GM18507 (cell line): ENCODE measurements at places on chromosomes 4 and X.

DNA sequence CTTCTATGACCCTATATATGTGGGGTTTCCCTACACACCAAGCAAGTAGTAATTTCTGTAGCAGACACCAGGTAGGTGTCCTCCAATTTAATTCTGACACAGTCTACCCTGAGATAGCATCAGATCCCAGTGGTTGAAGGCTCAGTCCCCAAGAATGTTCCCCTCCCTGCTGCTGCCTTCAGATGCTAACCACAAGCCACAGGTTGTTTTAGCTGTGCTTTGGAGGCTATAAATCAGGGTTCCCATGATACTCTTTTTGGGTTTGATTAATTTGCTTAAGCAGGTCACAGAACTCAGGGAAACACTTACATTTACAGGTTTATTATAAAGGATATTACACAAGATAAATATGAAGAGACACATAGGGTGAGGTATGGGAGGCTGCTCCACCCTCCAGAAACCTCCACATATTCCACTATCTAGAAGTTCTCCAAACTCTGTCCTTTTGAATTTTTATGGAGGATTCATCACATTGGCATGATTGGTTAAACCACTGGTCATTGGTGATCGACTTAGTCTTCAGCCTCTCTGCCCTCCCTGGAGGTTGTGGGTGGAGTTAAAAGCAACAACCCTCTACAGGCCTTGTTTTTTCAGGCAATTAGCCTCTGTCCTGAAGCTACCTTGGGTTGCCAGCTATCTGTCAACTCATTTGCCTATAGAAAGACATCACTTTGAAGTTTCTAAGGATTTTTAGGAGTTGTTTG is 50.8 kb downstream of the GRIA2 start:
- no peak for DNase-seq

DNA sequence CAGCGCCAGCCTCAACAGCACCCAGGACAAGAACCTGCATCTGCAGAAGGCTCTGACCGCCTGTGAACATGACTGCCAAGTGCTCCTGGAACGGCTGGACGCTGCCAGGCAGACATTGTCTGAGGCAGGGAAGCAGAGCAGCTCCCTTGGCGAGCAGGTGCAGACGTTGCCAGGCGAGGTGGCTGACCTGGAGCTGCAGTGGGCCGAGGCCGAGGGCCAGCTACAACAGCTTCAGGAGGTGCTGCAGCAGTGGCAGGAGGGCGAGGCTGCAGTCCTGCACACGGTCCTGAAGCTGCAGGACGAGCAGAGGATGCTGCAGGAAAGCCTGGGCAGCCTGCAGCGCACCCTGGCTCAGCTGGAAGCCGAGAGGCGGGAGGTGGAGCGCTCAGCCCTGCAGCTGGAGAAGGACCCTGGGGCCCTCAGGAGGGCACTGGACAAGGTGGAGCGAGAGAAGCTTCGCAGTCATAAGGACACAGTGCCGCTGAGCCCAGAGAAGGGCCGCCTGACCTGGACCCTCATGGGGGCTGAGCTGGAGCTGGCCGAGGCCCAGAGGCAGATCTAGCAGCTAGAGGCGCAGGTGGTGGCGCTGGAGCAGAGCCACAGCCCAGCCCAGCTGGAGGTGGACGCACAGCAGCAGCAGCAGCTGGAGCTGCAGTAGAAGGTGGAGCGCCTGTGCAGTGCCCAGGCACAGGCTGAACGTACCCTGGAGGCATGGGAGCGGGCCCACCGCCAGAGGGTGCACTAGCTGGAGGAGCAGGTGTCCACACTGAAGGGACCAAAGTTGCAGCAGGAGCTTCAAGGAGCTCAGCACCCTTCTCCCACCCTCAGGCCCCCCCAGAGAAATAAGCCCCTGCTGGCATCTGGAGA is 16.4 kb downstream of the SMIM10L2A start:
- no peak for DNase-seq

- DNase-seq: no peak
These were observed 32.5 kb upstream of the FAM156A start for GRCh38 chrX:52990848-52991247.

DNA sequence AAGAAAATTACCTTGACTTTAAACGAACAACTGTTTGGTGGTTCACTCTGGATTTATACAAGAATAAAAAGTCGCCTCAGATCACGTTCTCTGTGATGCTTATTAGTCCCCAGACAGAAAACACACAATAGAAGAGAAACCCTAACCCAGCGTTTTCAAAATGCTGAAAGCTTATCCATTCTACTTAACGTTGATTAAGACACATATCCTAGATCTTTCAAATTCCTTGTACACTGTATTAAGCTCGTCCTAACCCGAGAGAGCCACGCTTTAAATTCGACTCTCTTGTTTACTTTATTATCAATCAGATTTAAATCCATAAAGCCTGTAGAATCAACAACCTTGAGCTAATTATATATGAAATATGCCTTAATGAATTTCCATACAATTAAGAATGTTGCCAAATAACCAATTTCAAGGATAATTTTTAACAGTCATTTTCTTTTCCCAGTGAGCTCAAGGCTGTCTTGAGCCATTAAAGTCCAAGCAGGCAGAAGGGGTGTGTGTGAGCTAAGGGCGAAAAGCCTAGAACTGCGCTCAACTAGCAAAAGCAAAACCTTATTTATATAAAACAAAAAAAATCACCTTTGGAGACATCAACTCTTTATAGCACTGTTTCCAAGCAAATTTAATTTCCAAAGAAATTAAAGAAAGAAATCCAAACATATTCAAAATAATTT is 981 bp upstream of the PITX2 start:
- no peak for DNase-seq

DNA sequence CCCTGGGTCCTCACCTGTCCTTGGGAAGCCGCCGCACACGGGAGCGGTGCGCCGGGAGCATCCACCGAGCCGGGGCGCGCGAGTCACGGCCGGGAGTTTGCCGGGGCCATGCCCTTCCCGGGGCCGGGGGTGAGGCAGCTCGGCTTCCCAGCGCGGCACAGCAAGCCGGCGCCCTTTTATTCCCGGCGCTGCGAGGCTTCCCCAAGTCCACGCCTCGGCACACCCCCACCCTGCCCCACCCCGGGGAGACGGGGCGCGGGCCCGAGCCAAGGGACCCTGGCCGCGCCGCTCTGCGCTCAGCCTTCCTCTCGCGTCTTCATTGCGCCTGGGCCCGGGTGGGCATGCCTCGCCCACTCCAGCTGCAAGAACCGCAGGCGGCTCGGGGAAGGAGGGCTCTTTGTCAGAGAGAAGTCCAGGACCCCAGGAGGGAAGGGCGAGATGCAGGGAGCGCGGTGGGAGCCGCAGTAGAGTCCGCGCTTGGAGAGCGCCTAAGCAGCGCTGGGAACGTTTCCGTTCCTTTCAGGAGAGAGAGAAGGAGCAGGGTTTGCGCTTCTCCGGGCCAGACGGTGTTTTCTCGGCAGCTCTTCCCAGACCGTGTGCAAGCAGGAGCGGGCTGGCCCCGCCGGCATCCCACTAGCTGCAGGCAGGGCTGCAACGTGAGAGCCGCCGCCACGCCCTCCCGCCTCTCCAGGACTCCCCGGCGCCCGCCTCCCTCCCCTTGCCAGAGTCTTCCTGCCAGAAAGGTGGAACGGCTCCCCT is at the start of gene MXRA5:
Gene MXRA5, minus strand, starts transcription at position 152 of the 759 bp plus-strand sequence. CDS start 2,819 bp downstream, outside the sequence.
- DNase-seq: no peak

GRCh38 chr4:186900984-186901383 is 177.3 kb upstream of the FAT1 start:
- no peak for DNase-seq

GRCh38 chr4:159855731-159856130 is 752.9 kb downstream of the RAPGEF2 start:
- no peak for DNase-seq

DNA sequence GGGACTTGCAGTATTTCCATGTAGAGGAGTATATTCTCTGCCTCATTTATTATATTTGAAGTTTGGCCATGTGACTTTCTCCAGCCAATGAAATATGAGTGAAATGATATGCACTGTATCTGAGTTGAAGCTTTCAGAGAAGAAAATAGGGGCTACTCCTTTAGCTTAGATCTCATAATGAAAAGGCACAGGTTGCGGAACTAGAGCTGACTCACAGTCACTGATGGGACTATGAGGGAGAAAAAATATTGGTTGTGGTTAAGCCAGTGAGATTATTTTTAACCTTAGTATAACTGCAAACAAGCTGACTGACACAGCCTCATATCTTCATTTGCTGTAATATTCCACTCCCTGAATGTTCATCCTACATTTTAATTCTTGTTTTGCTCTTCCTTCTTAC is 1104.3 kb downstream of the RPA4 start:
- DNase-seq: no peak

GRCh38 chr4:93788712-93789111 is 39.8 kb upstream of the ATOH1 start:
- no peak for DNase-seq

GRCh38 chrX:53290441-53291041 is 9.2 kb upstream of the IQSEC2 start:
- DNase-seq: no peak

DNA sequence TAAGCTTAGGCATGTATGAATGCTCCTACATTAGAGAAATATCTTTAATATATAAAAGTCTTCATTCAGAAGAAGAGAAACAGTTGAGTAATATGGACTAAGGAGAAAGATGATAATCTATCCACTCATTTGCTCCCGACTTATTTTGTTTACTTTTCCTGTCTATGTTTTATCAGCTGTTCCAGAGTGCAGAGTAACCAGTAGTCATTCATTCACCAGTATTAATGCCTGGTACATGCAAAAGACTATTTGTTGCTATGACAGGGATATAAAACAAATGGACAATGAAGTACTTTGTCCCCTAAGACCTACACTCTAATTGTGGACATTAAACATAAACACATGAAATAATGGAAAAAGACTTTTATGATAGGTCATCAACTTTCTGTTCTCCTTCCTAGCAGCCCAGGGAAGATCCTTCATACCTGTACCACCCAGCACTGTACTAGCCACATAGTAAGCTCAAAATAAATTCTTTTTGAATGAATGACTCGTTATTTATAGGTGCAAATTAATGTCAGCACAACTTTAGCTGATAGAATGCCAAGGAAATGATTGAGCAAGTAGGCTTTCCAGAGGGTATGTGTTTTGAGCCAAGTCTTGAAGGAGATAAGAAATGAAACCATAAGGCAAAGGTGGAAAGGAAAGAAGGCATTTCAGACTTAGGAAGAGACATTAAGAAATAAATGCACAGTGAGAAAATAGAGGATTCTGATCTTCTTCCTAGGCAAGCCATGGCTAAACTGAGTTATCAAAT is 45.0 kb upstream of the IL13RA1 start:
- no peak for DNase-seq

DNA sequence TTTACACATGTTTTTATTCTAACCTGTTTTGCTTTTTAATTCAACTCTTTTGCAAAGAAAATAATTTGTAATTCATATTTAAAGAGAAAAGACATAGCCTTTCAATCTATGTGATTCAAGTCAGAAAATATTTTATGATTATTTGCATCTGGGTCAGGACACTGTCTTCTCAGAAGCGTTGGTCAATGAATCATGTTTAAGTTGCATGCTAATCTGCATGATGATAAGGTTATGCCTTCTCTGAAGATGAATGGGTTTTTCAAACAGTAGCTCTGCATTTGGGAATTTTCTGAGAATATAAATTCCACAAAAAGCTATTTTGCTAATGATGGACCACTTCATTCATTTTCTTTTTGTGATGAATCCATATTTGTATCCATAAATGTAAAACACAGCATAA is 282.5 kb downstream of the TMA16 start:
- DNase-seq: no peak

GRCh38 chrX:119482041-119482440 is 13.8 kb downstream of the SLC25A5 start:
- no peak for DNase-seq

GRCh38 chr4:138078751-138079520 is 163.2 kb downstream of the SLC7A11 start:
- DNase-seq: no peak

DNA sequence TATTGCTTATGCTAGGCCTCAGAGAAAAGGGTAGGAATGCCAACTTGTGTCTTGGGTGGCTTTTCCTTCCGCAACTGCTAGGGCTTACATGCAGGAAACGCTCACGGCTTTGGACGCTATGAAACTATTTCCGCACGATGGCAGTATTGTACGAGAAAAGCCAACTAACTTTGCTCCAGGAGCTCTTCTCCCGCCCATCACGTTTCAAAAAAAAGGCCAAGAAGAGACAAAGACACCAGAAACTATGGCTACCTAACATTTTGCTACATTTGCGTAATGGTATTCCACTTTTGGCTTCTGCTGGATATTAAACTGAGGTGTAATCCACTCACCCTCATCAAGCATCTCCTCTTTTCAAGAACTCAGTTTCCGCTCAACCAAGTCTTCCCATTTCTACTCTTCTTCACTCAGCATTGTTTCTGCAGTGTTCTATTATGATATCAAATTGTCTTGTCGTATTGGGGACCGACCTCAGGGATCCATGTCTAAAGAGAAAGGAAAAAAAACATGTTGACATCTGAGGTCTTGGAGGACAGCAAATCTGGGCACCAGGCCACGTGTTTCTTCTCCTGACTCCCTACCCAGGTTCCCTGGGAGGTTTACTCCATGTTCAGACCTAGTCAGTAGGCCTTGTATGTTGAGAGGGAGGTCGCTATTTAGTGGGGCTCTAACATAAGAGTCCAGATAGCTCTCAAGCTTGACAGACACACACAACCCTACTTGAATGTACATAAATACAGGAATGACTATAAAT is 239.4 kb upstream of the STK26 start:
- DNase-seq: no peak

- no peak for DNase-seq
These were observed 81.2 kb upstream of the GPM6B start for GRCh38 chrX:13898083-13898482.

DNA sequence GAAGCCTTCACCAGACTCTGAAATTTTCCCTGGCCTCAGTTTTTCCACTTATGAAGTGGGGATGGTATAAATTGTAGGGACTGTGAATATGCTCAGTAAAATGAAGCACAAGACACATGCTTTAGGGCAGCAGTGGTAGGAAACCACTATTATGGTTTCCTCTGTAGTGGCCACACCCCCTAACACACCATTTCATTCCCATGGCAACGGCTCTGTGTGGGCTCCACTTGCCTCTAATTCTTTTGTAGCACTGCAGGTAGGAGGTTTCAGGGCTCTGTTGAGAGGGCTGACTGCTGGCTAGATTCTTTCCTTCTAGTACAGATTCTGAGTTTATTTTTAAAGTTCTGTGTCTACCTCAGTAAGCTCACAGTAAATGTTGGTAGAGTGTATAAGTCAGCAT is 3.5 kb upstream of the VMA21 start:
- no peak for DNase-seq

- no peak for DNase-seq
These were observed 570.4 kb downstream of the PRR32 start for GRCh38 chrX:127389900-127390299.

DNA sequence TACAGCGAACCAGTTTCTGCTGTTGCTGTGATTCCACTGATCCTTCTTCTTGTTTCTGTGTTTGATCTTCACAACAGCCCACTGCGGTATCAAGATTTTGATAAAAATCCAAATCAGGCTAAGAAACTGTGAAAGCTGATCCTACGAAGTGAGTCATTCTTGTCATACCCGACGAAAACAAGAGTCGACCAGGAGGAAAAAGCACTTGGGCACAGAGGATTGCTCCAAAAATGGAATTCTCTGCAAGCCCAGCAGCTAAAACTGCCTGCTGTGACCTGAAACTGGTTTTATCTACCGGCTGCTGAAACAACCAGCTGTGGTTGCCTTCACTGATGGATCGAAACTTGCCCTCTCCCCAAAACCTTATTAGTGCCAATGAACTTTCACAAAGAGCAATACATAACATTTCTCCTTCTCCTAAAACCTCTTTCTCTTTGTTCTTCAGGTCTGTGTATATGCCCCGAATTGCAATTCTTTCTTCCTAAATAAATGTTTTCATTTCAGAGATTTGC is 607.0 kb upstream of the PRKX start:
- DNase-seq: no peak

GRCh38 chr4:30718021-30718542 is 2.1 kb upstream of the PCDH7 start:
- DNase-seq: no peak
